ENCODE measurements at places on chromosomes 4 and X.

- DNase-seq, result no peak
These were observed 209.4 kb upstream of the NEIL3 start for GRCh38 chr4:177100307-177100706.

- DNase-seq, result no peak
These were observed 36.0 kb downstream of the PF4 start for GRCh38 chr4:73945674-73946449.

- DNase-seq, result no peak
These were observed 44.6 kb upstream of the UGT2A1 start for GRCh38 chr4:69697536-69698242.

DNA sequence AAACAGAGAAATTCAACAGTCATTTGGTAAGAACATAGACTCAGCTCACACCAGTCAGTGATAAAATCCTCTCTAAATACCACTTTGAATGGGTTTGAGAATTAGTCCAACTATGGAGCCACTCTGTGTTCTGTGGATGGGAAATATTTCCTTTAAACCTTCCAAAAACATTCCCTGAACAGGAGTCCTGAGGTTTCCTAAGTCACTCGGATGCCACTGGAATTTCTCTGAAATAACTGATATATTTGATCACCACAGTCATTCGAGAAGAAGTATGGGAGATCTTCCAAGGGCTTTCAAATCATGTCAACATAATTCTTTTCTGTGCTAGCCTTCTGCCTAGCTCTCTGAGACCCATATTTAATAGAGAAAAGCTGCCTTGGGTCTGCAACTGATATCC lies 958.6 kb downstream of the STIM2 start:
- no peak for DNase-seq

DNA sequence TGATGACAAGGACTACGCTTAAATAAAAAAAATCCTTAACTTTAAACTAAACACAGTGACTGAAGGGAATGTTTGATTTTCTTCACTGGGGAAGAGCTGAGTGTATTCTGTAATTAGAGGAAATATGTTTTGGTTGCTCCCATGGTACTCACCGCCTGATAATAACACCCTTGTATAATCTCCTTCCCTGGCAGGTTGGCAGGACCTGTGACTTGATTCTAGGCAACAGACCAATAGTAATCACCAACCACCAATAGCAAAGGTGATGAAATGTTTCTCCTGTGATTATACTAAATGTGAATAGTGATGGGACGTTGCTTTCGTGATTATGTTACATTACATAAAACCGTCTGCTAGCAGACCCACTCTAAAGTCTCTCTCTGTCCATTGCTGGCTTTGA lies 536.8 kb upstream of the CPEB2 start:
- no peak for DNase-seq

Measured in hematopoietic multipotent progenitor cell treated with erythropoietin and hydrocortisone succinate and interleukin-3 and kit ligand, for 15 days (in vitro differentiated cells).